Endothelial cell (in vitro differentiated cells): ENCODE measurements at places on chromosomes 2 and 18.

DNA sequence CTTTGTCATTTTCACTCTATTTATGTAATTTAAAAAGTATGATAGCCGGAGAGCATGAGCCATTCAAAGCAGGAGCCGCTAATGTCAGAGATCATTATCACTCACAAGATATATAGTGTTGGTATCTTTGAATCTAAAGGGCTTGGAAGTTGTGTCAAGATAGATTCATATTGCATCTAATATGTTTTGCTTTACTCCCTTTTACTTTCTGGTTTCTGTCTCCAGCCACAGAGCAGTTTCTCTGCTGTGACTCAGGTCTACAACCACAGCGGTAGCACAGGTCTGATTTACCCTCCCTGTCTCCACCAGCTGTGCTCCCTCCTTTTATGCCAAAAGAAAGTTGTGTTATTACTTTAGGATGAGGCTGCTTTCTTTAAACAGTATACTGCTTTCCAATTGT, 424.0 kb downstream of the ARHGAP15 start:
- DNase-seq, result no peak

- no peak for DNase-seq
Observed at GRCh38 chr18:26230497-26230896, 4.3 kb downstream of the TAF4B start.

DNA sequence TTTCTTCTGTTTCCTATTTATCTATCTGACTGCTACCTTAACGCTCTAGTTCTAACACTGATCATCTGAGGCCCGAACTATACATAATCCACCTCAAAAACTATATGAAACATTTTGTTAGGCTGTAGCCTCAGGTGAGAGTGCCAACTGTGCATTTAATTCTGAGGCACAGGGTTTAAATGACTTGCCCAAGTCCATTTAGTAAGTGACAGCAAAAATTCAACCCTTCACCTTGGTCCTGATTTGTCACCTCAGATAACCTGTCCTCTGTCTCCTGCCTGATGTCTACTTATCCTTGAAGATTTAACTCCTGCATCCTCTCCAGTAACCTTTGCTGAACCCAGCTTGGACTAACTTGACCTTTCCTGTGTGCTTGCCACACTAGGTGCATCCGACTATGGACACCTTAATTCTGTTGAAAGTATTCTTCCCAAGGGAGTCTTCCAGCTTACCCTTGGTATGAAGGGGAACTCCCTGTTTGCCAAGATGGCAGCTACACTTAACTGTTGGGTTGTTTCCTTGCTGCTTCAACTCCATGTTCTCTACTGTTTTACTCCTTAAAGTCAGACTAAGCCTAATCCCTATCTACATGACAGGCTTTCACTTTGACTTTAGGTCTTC, 23.5 kb downstream of the CD302 start:
- no peak for DNase-seq

- DNase-seq, result no peak
Observed at GRCh38 chr2:15041429-15041837, 408.9 kb downstream of the LRATD1 start.

DNA sequence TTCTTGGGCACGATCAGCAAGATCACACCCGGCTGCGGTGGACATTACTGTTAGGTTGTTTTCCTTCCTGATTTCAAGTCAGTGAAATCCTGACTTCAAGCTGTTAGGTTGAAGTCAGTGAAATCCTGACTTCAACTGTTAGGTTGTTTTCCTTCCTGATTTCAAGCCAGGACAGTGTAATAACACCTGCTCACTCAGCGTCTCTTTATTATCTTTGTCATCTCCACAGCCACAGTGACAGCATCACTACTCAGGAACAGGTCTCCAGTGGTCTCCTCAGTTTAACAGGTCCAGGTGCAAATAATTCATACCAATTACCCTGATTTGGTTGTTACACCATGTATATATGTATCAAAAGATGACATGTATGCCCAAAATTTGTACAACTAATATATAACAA, 208.1 kb upstream of the REG3G start:
- DNase-seq, result no peak

- DNase-seq, result no peak
Observed at GRCh38 chr2:96108541-96109360, 7.6 kb downstream of the ADRA2B start.

DNA sequence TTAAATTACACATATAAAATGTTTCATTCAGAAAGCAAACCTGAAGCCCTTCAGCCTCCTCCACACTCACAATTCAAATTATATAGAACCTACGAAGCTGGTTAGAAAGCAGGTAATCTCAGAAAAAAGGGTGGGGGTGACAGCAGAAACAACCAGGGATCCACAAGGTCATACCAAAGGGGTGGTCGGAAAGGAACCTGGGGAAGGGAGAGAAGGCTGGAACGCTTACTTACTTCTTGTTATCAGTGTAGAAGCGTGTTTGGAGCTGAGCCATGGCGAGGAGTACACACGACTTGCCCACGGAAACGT, 316 bp downstream of the WDR12 start:
- no peak for DNase-seq

DNA sequence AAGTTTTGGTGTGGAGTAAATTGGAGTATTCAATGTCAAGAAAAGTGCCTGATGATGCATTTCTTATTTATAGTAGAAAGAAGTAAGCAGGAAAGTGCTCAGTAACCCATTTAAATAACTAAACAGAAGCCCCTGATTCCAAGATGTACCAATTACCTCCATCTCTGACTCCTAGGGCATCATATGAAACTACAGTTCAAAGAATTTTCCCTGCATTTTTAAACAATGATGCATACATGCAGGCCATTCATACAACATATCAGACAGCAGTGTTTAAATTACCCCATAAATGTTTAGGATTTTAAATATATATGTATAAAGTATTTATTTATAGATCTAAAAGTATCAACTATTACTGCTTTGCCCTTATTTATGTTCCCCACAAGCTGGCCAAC, 36.2 kb downstream of the FTCDNL1 start:
- DNase-seq, result no peak

DNA sequence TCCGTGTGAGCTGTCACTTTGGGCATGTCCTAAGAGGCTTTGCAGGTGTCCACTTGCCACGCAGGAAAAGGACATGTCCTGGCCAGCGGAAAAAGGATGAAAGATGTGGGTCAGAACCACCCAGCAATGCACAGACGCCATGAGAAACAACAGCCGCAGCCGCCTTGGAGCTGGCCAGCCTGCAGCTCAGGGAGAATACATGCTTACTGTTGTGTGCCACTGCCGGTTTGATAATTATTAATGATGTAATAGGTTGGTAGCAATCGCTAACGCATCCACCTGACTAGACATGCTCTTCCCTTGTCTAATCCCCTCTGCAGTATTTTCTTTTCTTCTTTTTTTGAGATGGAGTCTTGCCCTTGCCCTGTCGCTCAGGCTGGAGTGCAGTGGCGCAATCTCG, 221.7 kb downstream of the HAUS1 start:
- DNase-seq, result no peak

GRCh38 chr18:43525169-43525568, 247.9 kb upstream of the SYT4 start:
- DNase-seq, result no peak

- no peak for DNase-seq
Observed at GRCh38 chr18:65298422-65298821, 452.4 kb upstream of the CDH7 start.

GRCh38 chr2:182068811-182069210, 83.2 kb downstream of the PPP1R1C start:
- no peak for DNase-seq

- no peak for DNase-seq
Observed at GRCh38 chr2:27705851-27706622, 42.3 kb downstream of the SLC4A1AP start.

GRCh38 chr2:42842466-42842865, 50.1 kb upstream of the HAAO start:
- DNase-seq, result no peak

- no peak for DNase-seq
Observed at GRCh38 chr2:205822579-205822978, 140.3 kb downstream of the NRP2 start.

- no peak for DNase-seq
Observed at GRCh38 chr2:14583802-14584201, 48.7 kb upstream of the LRATD1 start.

DNA sequence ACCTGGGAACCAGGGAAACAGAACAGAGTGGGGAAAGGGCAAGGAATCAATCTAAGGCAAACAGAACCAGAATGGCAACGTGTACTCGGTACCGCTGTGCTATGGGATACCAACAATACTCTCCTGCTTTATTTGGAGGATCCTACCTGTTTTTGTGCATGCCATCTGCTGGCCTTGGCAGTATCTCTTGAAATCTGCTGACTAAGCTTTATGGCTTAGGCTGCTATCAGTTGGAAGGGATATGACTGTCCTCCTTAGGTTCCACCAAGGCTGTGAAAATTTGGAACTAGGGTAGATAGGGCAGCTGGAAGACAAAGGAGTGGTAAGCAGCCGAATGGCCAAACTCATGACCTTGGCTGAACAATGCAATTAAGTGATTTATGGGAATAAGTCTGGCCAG, 71.3 kb upstream of the LYPD6 start:
- DNase-seq, result no peak

GRCh38 chr2:152099367-152100050, 665 bp upstream of the CACNB4 start:
- DNase-seq, result peak; percentile 9

DNA sequence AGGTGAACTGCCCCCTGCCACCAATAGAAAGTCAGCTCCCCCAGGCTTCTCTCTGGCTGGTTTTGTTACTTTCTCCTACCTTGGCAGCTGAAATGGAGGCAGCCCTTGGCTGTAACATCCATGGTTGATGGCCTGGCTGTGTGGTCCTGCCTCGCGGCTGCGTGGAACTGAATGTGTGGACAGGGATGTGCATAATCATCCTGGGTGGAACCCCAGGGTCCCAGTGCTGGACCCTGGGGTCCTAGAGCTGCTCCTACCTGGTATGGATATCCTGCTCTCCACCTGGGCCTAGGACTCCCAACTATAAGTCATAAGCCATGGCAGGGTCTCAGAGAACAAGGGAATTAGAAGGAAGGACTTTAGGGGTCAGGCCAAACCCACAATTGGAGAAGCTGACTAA, 93.5 kb downstream of the CAPN13 start:
- DNase-seq, result no peak

DNA sequence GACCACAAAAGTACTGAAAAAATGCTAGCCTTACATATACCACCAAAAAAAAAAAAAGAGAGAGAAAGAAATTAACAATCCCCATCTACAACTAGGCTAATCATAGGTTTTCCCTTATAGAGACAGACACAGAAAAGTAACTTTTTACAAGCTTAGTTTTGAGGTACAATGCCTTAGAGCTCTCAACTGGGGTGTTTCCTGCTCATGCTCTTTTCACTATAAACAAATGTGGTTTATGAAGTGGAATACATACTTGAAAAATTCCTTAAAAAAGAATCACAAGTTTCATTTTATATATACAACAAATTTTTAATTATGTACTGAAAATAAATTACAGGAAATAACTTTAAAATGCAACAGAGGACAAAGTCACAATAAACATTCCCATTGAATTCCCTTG, 82.5 kb downstream of the ATL2 start:
- DNase-seq, result no peak

DNA sequence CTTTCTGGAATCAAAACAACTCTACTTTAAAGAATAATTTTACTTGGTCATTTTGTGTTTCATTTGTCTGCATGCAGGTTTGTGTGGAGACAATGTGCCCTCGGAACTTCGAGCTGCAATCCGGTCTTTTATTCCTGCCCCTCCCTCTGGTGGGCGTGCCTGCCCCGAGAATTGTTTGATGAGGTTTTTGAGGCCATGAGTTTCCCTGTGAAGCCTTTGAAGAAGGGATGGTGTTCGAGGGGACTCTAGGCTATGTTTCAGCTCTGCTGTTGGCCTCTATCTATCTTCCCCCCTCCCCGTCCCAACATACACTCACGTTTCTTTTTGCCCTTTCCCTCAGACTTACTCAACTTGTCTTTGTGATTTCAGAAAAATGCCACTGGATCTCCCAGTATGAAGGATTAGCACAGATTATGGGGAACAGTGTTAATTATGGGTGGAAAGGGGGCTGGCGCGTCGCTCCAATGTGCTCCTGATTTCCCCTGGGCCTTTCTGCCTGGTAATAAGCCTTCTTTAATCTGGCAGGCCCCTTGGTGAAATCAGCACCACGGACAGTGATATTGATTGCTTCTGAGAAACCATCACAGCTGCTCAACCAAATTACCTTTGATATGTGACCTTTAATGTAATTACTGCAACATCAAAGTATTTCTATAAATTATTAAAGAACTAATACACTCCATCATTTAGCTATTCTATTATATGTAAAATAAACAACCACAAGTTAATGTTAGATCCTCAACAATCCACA, 82.2 kb downstream of the CELF4 start:
- peak; percentile 54 for DNase-seq

GRCh38 chr18:37965572-37965970, 400.0 kb upstream of the CELF4 start:
- DNase-seq, result no peak

DNA sequence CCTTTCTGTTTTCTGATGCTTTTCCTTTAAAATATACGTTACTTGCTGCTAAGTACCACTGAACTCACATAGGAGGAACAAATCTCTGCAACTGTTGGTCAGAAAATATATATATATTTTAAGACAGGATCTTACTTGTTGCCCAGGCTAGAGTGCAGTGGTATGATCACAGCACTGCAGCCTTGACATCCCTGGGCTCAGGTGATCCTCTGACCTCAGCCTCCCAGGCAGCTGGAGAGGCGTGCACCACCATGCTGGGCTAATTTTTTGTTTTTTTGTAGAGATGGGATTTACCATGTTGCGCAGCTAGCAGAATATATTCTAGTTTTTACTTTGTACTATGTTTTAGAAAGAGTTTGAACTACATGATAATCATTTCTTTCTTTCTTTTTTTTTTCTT, 51.5 kb downstream of the EHBP1 start:
- DNase-seq, result no peak

DNA sequence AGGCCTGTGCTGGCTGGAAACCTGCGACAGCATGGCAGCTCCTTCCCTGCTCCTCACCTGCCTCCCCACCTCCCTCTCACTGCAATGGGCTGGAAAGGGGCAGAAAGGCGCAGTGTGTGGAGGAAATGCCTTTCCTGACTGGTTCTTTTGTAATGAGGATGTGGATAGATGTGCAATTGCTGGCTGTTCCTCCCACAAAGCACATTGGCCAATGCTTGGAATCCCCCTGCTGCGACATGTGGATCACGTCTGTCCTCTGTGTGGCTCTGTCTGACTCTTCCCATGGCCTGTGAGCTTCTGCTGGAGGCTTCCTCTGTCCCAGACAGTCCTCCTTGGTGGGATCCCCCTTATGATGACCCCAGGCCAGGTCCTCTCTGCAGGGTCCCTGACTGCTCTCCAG, 172.5 kb downstream of the NCK2 start:
- no peak for DNase-seq

DNA sequence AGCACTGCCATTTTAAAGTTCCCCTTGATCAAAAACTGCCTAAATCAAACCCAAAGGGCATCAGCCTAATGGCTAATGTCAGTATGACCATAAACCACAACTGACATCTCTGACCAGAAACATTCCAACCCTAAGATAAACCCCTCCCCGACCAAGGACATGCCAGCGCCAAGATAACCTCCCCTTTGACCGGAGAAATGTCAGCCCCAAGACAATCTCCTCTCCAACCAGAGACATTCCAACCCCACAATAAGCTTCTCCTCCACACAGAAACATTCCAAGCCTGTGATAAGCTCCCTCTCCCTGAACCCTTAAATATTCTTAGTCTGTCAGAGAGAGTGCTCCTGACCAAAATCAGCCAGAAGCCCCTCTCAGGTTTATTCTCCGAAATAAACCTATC, 188.3 kb upstream of the MSH6 start:
- DNase-seq, result no peak

- DNase-seq, result no peak
Observed at GRCh38 chr2:3500326-3500899, 18.9 kb downstream of the ADI1 start.
